ENCODE measurements at places on chromosomes 11 and 22. TPM values are rescaled to one million over a fixed set of nuclear protein-coding genes. Genes with fewer than 3 reads are reported as not detected.

DNA sequence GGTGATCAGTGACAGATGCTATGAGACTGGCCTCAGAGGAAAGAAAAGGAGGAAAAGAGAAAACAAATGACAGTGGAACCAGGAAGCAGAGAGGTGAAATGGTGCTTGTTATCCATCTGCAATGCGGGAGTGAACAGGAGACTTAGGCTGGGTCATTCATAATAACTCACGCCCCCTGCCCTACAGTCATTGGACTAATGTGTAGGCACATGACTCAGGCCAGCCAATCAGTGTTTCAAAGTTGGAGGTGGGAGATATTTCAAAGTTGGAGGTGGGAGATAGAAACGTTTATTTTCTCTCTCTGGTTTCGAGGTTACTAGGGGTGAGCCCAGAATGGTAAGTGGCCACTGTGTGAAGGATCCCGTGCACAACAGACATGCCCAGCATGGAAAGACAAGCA lies 30.3 kb downstream of the SLC22A6 start:
- no peak for DNase-seq

DNA sequence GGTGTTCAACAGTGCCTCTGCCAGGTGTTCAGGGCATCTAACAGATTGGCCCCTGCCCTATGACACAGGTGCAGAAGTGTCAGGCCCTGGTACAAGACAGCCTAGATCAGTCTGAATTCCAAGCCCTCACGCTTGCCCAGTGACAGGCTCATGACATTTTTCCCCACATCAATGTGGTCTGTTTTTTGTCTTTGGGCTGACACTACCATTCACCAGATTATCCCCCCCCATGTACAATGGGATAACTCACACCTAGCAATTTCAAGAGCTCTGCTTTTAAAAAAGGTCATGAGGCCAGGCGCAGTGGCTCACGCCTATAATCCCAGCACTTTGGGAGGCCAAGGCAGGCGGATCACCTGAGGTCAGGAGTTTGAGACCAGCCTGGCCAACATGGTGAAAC lies 155.5 kb upstream of the PITPNB start:
- DNase-seq, result no peak

- DNase-seq, result peak; percentile 89
Measured at GRCh38 chr11:99325847-99326246, 305.1 kb downstream of the CNTN5 start.

BID gene
- total RNA-seq, result 69.5 TPM

OR6M1 gene
- total RNA-seq, result not detected

- peak; percentile 40 for DNase-seq
Measured at GRCh38 chr11:4881860-4882500, at the start of gene OR51T1. Gene OR51T1, plus strand, starts transcription at chr11:4881900. Its CDS starts 0 bp downstream, at chr11:4881900.

THY1 gene
- 703 TPM for total RNA-seq

DNA sequence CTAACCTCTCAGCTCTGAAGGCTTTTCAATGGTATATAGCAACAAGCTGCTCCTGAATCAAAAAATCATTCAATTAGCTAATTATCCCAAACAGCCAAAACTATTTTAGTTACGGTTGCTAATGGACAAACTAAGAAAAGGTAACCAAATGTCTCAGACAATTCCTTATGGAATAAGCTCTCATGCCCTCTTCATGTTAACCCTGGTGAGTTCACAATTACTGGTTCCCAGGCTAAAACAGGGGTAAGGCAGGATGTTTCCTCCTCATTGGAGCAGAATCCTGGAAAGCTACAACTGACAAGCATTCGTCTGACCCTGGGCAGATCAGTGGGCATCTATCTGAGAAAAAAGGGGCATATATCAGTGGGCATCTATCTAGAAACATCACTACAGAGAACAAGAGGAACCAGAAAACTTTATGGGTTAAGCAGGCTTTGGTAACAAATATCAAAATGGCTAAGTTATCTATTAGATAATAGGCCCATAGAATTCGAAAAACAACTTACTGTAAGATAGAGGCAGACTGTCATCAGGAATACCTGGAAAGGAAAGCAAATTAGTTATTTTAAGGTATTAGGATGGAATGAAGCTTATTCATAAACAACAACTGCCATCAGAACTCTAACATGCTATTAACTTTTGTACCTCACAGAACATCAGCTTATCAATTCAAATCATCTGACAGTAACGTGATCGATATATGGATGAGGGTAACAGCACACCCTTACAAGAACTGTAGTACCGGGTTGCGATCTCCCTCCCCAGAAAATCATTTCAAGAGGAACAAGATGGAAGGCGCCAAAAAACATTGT lies 14.8 kb upstream of the WDR74 start:
- no peak for DNase-seq

GRCh38 chr11:130533113-130533798 lies 84.8 kb downstream of the ADAMTS15 start:
- DNase-seq, result no peak

- DNase-seq, result no peak
Measured at GRCh38 chr11:19191530-19192169, 10.1 kb downstream of the CSRP3 start.

DNA sequence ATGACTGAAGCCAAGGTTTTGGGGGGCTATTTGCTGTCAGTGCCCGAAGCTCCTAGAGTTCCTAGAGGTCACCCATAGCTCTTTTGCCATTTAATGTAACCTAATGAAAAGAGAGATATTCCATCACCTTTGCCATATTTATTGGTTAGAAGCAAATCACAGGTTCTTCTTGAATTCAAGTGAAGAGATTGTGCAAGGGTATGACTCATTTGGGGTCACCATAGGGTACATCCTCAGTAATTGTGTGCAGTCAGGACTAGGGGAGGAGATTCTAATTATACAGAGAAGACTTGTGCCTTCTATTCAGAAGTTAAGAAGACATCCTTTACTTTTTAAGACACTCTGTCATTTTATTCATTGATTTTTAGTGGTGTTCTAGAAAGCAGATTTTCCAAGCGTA lies 6.9 kb upstream of the PRAME start:
- DNase-seq, result peak; percentile 44

DNA sequence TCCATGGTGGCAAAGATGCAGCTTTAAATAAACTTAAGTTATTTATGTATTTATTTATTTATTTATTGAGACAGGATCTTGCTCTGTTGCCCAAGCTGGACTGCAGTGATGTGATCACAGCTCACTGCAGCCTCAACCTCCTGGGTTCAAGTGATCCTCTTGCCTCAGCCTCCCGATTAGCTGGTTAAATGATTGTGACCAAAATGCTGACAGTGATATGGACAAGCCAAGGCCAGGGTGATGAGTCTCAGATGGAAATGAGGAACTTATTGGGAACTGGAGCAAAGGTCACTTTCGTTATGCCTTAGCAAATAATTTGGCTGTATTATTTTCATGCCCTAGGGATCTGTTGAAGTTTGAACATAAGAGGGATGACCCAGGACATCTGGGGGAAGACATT lies 9.3 kb upstream of the LRP5 start:
- no peak for DNase-seq

GRCh38 chr11:2788168-2789071 lies 88.6 kb upstream of the KCNQ1OT1 start:
- DNase-seq, result no peak

DNA sequence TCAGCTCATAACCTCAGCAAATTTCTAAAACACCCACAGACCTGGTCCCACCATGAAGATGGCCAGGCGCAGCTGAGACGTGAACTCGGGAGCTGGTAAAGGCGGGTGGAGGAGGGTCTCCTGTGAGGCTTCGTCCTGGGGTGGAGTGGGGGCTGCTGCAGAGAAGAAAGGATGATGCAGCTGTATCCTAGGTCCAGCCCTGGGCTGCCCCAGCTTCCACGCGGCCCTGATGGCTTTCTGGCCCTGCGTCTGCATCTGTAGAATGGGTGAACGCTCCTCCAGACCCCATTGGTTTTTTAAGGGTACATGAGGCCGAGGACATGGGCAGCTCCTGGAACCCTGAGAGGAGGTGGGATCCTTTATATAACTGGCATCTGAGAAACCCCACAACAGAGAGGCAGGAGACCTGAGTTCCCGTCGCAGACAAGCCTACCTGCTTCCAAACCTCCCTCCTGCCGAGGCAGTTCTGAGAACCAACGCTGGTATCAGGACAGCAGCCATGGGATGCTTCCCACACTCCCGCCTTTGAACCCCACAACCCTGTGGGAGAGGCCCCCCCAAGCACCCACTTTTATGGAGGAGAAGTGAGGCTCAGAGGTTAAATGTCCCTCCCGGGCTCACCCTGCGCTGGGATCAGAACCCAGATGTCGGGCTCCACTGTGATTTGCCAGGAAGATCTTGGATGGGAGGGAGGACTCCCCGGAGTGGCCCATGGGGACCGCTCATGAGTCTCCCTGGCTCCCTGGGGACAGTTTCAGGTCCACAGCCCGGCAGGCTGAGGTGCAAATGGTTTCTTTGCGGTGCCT lies 55.2 kb upstream of the FGF3 start:
- DNase-seq, result no peak

DNA sequence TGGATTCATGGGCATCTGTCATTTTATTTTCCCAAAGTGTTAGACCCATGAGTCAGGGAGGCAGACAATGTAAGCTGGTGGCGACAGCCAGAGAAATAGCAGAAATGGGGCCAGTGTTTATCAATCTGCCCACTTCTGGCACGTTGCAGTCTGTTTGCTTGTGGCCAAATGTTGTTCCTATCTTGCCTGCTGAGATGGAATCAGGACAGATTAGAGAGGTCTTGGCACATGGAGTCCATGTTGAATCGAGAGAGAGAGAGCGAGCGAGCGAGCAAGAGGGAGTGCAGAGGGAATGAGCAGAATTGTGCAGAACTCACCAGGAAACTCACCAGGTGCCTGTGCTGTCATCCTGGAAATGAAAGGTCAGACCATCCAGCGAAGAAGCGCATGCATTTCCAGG lies 21.9 kb upstream of the PARVG start:
- DNase-seq, result no peak

ANO5 gene
- total RNA-seq, result not detected

DNA sequence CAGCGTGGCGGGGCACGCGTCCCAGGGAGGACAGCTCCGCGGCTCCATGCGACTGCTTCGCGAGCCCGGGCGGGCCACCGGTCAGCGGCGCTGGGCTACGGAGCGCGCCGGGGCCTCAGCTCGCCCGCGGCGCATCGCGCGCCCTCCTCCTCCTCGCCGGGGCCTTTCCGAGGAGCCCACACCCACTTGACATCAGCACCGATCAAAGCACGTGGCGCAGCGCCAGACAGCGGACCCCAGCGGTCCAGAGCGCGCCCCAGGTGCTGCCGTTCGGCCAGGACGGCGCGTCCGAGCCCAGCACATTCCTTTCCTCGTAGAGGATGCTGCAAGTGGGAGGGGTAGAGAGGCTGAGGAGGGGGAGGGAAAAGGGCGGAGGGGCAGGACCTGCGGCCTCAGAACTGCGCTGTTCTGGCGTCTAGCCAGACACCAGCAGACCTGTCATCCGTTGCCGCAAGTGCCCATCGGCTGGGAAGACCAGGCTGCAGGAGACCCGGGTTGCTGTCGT lies 88.6 kb downstream of the PLEKHA7 start:
- no peak for DNase-seq

DNA sequence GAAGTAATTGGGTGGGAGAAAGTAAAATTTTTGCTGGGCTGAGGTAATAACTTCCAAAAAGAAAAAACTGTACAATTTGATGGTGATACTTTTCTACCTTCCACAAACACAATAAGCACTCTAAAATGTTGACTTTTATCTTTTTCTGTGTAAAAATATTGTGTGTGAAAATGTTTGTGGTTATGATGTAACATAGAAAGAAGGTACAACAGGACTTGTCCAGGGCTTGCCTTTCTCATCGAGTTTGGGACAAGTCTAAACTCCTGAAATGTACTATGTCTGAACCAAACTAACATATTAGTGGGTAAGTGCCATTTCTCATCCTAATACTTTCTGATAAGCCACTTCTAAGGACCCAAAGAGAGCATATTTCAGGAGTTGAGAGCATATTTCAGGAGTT lies 174.2 kb upstream of the PDGFD start:
- DNase-seq, result peak; percentile 15

COMT gene
- total RNA-seq, result 175 TPM

DNA sequence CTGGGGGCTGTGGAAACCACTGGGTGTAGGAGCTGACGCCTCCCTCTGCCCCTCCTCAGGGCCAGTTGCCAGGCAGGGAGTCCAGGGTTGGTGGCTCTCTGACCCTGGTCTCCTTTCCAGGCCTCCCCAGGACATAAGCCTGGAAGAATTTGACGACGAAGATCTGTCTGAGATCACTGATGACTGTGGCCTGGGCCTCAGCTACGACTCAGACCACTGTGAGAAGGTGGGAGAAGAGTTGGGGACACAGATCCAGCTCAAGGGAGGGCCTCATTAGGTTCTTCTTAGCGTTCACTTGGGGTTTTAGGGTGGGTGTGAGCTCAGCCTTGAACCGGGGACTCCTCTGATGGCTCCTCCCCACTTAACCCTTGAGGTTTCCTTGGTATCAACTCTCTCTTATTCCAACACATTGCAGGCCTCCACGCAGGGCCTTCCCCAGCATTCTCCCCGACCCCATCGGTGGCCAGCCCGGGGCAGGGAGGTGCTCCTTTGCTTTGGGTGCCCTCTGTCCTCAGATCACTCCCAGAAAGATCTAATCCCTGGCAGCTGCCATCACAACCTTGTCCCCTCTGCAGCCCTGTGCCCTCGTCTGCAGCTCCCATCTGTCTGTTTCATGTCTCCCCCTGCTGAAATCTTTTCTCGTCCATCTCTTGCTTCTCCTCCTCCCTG lies 1.2 kb downstream of the MAPK8IP2 start:
- DNase-seq, result no peak

GRCh38 chr11:34907934-34908593 lies 8.1 kb downstream of the APIP start:
- no peak for DNase-seq

DNA sequence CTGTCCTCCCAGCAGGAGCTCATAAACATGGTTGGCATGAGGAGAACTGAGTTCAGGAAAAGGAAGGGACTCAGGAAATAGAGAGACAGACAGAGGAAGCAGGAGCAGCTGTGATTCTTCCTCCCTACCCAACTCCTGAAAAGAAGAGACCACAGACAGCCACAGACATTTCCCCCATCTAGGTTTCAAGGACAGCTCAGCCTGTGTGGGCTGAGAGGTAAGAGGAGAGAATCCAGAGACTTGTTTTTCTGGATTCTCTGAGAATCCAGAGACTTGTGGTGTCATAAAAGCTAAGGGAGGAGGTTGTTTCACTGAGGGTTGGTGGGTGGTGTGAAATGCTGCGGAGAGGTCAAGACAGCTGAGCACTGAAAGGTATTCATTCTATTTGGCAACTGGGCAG lies 19.0 kb upstream of the STK33 start:
- DNase-seq, result no peak

- no peak for DNase-seq
Measured at GRCh38 chr11:1997755-1998154, at the start of gene H19. Gene H19, minus strand, starts transcription at chr11:1997842.

DNA sequence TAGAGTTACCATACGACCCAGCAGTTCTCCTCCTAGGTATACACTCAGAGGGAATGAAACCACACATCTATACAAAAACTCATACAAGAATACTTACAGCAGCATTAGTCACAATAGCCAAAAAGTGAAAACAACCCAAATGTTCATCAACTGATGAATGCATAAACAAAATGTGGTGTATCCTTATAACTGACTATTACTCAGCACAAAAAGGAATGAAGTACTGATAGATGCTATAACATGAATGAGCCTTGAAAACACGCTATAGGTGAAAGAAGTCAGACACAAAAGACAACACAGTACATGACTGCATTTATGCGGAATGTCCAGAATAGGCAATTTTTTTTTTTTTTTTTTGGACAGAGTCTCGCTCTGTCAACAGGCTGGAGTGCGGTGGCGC lies 23.1 kb downstream of the NCAPD3 start:
- peak; percentile 59 for DNase-seq

Data from IMR-90 (cell line).